Right kidney (tissue), 9 donors: ENCODE measurements at places on chromosomes 7 and 10.

DNA sequence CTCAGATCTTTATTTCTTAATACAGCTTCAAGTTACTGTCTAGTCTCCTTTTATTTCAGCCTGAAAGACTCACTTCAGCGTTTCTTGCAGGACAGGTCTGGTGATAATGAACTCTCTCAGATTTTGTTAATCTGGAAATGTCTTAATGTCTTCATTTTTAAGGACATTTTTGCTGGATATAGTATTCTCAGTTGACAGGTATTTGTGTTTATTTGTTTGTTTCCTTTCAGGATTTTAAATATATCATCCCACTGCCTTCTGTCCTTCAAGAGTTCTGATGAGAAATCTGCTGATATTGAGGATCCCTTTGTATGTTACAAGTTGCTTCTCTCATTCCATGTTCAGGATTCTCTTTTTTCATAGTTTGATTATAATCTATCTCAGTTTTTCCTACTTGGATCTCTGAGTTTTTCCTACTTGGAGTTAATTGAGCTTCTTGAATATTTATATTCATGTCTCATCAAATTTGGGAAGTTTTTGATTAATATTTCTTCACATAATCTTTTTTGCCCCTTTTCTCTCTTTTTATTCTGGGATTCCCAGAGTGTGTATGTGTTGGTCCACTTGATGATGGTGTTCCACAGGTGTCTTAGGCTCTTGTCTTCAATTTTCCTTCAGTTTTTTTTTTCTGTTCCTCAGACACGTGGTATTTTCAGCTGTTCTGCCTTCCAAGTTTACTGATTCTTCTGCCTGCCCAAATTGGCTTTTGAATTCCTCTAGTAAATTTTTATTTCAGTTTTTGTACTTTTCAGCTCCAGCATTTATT lies 49.9 kb downstream of the PTEN start:
- DNase-seq, result no peak

DNA sequence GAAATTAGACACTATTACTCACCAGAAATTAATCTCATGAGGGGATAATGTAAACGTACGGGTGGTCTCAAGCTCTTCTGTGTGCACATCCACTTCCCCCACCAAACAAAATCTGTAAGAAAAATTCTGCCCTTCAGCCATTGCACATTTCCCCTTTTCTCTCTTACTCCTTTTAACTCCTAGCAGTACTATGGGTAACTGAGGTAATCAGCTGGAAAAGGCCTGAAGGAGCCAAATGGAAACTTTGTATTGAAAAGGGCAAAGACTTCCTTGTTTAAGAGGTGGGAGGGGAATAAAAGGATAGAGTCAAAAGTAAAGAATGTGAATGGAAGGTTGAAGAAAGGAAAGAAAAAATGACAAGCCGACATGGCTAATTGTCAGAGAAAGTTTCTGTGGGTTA lies 273.8 kb downstream of the RNLS start:
- no peak for DNase-seq

GRCh38 chr7:29304756-29305155 lies 110.2 kb downstream of the CHN2 start:
- DNase-seq, result no peak

GRCh38 chr10:24929904-24930303 lies 22.5 kb downstream of the PRTFDC1 start:
- no peak for DNase-seq

- DNase-seq, result no peak
Observed at GRCh38 chr7:44729949-44730590, 18.6 kb upstream of the ZMIZ2 start.

- DNase-seq, result no peak
Observed at GRCh38 chr10:124318076-124318475, 100.6 kb downstream of the OAT start.

- DNase-seq, result no peak
Observed at GRCh38 chr7:70266186-70266585, 667.9 kb downstream of the AUTS2 start.

DNA sequence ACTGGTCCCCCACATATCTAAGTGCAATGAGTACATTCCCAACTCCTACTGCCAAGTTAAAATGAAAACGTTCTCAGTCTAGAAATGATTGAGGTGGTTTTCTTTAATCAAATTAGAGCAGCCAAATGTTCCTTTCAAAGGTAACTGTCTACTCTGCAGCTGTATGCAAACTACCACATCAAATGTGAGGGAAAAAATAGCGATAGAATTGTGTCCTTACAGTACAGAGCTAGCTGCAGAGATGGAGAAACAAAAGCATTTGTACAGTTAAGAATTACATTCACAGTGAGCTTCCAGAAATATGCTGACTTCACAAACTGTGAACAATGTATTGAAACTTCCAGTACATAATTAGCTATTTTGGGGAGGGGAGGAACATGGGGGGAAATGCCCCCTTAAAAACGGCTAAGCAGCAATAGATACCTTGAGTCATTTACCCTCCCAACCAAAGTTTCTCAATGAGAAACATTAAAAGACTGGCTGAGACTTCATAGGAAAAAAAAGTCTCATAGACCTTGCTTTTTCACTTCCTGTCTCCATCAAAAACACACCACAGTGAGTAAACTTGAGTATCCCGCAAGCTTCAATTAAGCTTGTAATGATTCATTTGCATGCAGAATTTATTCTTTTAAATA lies 22.9 kb downstream of the CDK6 start:
- DNase-seq, result no peak

- DNase-seq, result no peak
Observed at GRCh38 chr10:31694929-31695837, 233.4 kb downstream of the ARHGAP12 start.

GRCh38 chr10:125102246-125102645 lies 58.1 kb downstream of the CTBP2 start:
- DNase-seq, result no peak

GRCh38 chr10:6769704-6770417 lies 189.8 kb upstream of the PRKCQ start:
- DNase-seq, result no peak

GRCh38 chr7:7202375-7202720 lies 20.0 kb downstream of the C1GALT1 start:
- DNase-seq, result no peak

DNA sequence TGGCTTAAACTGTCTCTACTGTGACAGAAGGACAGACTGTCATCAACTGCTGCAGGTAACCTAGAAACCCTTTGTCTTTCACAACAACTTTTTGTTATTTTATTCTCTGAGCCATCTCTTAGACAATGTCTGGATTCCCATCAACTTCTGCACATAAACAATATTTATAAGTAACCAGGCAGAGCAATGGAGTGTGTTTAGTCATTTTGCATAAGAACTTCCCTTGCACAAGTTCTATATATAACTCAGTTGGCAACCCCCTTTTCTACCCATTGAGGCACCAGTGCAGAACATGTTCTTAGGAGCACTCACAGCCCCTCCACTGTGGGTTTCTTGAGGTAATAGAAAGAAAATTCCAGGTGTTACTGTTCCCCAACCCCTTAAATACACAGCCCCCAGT lies 65.0 kb upstream of the IL6 start:
- no peak for DNase-seq

DNA sequence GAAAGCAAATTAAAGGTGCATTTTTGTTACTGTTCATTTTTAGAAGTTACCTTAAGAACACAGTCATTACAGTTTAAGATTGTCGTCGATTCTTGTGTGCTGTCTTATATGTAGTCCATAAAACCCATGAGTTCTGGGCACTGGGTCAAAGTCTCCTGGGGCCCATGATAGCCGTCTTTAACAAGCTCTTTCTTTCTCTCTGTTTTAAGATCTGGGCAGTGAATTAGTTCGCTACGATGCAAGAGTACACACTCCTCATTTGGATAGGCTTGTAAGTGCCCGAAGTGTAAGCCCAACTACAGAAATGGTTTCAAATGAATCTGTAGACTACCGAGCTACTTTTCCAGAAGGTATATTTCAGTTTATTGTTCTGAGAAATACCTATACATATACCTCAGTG lies 90.7 kb upstream of the CAPZA2 start:
- DNase-seq, result no peak

GRCh38 chr10:89921403-89921802 lies 220.0 kb downstream of the KIF20B start:
- DNase-seq, result no peak

DNA sequence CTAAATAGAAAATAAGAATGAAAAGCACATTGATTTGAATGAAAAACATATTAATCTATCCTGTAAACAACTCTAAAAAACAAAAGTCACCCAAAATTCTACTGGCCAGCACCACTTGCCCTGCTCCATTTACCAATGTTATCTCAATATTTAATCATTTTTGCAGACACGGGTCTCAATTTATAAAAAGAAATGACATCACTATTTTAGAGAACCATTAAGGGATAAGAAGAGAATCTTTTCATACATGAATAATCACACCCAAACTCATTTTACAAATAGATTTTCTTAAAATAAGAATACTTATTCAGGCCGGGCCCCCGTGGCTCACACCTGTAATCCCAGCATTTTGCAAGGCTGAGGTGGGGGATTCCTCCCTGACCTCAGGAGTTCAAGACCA lies 3.9 kb downstream of the SAR1A start:
- no peak for DNase-seq

DNA sequence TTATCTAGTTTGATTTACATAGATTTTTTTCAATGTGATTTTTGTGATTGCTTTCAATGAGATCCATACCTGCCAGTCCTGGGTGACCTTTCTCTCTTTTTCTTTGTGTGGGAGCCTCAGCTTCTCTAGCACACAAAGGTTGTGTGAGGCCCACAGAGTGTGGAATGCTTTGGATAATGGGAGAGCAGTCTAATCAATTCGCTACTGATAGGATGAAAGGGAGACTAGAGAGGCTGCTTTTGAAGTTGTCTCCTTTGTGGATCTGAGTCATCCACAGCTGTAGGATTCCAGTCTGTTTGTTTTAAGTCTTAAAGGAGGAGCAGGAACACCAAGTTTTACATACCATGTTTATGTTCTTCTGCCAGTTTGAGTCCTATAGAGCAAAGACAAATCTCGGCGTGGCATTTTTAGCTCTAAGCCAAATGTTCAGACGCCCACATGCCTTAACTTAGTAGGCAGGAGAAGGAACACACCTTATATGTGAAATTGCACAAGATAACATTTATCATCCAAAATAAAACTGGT lies 330.0 kb downstream of the ARL4A start:
- DNase-seq, result no peak

DNA sequence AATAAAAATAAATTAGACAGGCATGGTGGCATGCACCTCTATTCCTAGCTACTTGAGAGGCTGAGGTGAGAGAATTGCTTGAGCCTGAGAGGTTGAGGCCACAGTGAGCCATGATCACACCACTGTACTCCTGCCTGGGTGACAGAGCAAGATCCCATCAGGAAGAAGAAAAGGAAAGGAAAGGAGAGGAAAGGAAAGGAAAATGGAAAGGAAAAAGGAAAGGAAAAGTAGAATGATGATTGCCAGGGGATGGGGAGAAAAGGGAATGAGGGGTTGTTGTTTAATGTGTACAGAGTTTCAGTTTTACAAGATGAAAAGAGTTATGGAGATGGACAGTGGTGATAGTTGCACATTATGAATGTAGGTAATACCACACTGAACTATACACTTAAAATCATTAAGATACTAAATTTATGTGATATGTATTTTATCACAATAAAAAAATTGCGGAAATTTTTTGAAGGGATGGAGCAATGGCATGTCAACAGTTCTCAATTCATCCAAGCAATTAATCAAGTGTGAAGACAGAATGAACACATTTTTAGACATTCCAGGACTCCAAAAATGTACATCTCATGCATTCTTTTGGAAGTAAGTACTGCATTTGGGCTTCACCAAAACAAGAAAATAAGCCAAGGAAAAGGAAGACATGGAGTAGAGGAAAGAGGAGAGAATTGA lies 44.3 kb downstream of the IL6 start:
- no peak for DNase-seq

- DNase-seq, result no peak
Observed at GRCh38 chr7:90081621-90082020, 72.6 kb upstream of the STEAP1 start.

GRCh38 chr7:22786290-22786932 lies 36.2 kb downstream of the TOMM7 start:
- DNase-seq, result no peak

DNA sequence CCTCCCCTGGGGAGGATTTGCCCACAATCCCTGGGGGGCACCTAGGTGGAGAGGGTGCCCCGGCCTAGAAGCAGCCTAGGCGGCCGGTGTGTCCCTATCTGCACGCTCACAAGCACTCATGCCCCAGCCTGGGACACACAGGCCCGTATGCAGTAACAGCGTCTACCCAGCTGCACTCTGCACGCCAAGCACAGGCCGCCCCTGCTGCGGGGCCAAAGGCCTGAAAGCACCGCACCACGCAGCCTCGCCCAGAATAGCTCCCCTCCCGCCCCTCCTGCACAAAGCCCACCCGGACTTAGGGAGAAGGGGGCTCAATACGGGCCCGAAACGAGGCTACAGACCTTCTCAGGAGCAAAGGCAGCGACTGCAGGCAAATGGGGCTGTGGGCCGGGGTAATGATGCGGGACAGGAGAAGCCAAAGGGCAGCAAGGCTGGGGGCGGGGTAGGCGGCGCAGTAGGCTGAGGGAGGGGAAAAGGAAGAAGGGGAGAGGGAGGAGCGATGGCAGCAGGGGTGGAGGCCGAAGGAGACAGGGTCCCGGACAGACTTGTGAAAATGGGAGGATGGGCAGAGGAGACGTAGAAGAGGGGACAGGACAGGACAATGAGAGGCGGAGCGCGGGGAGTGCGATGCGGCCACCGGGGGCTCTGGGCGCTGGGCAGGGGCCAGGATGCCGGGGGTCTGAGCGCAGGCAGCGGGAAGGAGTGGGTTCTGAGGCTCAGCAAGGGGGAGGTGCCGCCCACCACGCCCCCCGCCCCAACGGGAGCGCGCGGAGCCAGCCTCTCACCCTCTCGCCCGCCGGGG lies 544 bp downstream of the GPRIN2 start:
- DNase-seq, result peak; percentile 90

- DNase-seq, result no peak
Observed at GRCh38 chr10:122206471-122207065, 64.5 kb upstream of the BTBD16 start.

- DNase-seq, result no peak
Observed at GRCh38 chr7:27941522-27941921, 201.6 kb downstream of the TAX1BP1 start.

DNA sequence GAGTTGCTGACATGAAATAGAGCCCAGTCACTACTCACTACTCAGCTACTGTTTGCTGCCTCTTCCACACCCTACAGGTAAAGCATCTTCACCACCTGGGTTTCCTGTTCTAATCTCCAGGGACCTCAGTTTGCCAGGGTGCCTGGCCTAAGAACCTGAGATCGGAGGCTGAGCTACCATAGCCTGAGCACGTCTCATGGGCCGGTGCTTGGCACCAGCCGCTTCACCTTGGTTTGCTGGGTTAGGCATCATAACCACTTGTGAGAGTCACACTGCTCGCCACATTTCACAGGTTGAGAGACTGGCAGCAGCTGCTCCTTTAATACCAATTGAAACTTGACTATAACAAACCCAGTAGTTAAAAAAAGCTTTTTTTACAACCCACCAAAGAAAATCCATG lies 75.1 kb downstream of the EMX2 start:
- no peak for DNase-seq

GRCh38 chr10:116787893-116788665 lies 45.7 kb upstream of the HSPA12A start:
- peak; percentile 73 for DNase-seq
